ENCODE measurements at places on chromosomes 3 and 15.
A peak's percentile ranks its signal among the peaks of the same experiment; 100 is the strongest.

GRCh38 chr15:87901926-87902690 lies 354.4 kb downstream of the NTRK3 start:
- no peak for DNase-seq

DNA sequence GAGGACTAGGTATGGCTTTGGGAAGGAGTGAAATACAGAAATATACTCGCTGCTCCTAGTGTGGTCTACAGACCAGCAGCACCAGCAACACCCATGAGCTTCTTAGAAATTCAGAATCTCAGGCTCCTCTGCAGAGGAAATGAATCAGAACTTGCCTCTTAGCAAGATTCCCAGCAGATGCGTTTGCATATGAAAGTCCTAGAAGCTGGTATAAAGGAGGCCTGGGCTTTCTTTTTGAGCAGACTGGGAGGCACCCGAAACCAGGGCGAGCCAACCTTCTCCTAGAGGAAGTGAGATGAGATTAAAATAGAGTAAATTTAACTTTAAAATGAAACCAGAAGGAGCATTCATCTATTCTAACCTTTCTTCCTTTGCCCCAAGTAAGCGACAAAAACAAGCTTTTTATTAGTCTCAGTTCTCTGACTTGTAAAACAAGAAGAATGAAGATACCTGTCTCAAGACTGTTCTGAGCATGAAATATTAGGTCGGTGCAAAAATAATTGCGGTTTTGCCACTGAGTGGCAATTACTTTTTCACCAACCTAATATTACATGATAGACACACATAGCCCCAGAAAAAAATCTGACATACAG lies 140.0 kb downstream of the PDZRN3 start:
- no peak for DNase-seq

DNA sequence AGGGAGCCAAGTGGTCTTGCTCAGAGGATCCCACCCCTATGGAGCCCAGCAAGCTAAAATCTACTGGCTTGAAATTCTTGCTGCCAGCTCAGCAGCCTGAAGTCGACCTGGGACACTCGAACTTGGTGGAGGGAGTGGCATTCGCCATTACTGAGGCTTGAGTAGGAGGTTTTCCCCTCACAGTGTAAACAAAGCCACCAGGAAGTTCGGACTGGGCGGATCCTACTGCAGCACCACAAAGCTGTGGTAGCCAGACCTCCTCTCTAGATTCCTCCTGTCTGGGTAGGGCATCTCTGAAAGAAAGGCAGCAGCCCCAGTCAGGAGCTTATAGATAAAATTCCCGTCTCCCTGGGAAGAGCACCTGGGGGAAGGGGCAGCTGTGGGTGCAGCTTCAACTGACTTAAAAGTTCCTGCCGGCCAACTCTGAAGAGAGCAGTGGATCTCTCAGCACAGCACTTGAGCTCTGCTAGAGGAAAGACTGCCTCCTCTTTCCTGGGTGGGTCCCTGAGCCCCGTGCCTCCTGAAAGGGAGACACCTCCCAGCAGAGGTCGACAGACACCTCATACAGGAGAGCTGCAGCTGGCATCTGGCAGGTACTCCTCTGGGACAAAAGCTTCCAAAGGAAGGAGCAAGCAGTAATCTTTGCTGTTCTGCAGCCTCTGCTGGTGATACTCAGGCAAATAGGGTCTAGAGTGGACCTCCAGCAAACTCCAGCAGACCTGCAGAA lies 576.3 kb upstream of the NECTIN3 start:
- no peak for DNase-seq

DNA sequence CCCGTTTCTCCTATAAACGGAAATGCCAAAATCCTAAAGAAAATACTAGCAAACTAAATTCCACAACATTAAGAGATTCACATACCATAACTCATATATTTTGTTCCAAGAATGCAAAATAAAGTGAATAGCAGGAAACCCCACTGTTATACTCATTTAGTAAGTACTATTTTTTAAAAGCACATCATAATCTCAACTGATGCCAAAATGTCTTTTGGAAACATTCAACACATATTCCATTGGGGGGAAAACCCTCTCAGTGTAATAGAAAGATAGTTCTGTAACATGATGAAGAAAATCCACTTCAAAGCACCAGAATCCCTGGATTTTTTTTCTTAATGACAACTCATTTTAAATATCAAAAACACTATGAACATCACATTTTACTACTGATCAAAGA lies 93.0 kb upstream of the EIF1B start:
- no peak for DNase-seq

GRCh38 chr3:129065720-129066073 lies 5.1 kb downstream of the GP9 start:
- DNase-seq, result no peak

- no peak for DNase-seq
Observed at GRCh38 chr3:29275309-29275708, 5.6 kb upstream of the RBMS3 start.

DNA sequence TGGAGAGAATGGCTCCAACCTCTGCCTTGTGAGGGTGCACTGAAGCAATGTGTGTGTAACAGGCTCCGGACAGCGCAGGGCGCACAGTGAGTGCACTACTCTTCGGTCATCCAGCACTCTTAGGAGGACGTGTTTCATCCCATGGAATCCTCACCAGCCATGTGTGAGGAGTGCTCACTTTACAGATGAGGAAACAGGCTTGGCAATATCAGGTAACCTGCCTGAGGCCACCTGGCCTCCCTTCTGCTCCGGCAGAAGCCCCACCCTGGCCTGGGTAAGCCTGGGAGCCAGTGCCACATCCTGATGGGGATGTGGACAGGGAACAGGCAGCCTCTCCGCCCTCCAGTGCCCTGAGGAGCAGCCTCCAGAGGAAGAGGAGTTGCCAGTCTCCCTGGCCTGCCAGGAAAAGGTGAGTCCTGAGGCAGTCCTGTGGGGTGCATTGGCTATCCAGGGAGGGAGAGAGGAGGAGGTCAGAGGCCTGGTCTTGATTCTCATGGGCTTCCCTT lies 39.4 kb upstream of the LIMD1 start:
- DNase-seq, result no peak

DNA sequence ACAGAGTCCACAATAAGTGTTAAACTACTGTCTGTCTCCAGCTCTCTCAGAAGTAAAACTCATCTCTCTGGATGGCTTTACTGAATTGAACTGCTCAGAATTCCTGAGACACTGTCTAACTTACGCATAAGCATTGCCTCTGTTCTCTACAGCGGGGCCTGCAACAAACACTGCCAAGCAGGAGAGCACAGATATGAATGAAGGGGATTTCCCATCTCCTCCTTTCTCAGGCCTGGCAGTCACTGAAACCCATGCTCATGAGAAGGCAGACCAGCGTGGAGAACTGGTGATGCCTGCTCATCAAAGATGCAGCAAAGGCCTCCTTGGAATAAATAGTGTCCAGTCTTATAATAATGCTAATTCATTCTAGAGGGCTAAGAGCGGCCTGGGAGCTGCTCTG lies 10.3 kb downstream of the RASGRP1 start:
- DNase-seq, result no peak

DNA sequence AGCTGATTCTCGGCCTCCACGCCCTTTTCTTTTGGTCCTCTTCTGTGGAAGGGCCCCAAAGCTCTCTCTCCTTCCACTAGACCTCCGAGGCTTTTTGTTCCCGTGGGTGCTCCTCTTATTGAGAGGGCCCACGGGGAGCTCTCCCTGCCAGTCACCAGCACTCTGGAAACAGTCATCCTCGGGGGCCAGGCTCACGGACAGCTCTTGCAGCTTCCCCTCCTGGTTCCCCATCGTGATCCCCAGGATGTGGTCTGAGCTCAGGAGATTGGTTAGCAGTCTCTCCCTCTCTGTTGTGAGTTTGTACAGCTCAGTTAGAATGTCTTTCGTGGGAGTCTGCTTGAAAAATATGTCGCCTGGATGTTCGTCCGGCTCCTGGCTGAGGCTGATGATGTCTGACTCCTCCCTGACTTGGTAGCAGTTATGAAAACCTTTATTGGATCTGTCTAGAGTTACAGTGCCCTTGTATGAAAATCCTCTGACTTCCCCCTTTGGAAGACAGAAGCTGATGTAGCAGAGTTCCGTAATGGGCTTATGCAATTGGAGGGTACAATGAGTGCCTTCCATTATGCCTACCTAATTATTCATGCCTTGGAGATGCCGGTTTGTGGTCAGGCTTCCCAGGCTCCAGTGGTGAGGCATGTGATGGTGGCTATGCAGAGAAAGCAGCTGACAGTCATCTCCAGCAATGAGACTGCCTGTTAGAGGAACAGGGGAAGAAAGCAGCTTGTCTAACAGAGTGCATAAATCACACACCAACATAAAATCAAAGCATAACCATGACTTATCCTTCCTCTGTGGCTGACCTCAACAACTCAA lies 40.0 kb downstream of the FMN1 start:
- DNase-seq, result no peak

GRCh38 chr3:27721717-27722564 lies at the start of gene EOMES:
Gene EOMES (minus strand): TSS chr3:27722323. CDS start chr3:27722294, 29 bp downstream.
- DNase-seq, result peak; percentile 85

GRCh38 chr3:114553949-114554593 lies 260.2 kb downstream of the TIGIT start:
- DNase-seq, result no peak

GRCh38 chr3:179015551-179016020 lies 56.0 kb downstream of the ZMAT3 start:
- no peak for DNase-seq

GRCh38 chr3:85783291-85783690 lies 824.5 kb downstream of the CADM2 start:
- DNase-seq, result no peak

Measured in activated CD8-positive, alpha-beta memory T cell treated with anti-CD3 and anti-CD28 coated beads, Interleukin-2, amount 50 U/mL, for 48 hours (primary cell).